ENCODE measurements at places on chromosomes 3 and 15.

DNA sequence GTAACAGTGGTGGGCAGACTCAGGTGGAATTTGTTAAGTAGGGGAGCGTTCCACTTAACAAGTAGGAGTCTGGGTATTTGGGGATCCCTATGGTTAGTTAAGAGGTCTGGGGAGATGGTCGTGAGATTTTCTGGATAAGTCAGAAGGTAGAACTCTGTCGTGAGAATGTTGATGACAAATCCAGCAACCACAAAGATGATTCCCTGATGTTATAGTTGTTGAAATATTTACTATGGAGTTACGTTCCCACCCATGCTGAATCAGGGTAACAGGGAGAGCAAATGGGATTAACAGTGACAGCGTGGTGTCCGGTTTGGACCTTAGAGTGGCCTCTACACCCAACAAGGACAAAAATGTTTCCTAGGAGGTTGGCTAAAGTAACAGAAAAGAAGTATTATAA, 110.8 kb downstream of the MFSD1 start:
- no peak for DNase-seq

DNA sequence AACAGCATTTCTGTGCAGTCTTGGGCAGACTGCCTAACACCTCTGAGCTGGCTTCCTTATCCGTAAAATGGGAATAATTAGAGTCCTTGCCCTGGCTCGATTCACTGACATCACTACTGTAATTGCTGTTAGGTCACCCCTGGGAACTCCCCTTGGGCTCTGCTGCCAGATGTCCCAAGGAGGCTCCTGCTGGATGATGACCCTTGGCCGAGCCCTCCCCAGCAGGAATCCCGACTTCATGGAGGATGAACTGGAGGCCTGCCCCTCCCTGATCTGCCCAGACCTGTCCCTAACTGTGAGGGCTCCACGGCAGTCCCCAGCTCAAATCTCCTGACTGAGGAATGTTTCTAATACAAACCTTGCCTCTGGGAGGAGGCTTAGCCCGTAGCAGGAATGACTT, 18.0 kb downstream of the ESYT3 start:
- no peak for DNase-seq

GRCh38 chr15:74291101-74292071, 55.3 kb downstream of the CCDC33 start:
- DNase-seq = peak; percentile 20

DNA sequence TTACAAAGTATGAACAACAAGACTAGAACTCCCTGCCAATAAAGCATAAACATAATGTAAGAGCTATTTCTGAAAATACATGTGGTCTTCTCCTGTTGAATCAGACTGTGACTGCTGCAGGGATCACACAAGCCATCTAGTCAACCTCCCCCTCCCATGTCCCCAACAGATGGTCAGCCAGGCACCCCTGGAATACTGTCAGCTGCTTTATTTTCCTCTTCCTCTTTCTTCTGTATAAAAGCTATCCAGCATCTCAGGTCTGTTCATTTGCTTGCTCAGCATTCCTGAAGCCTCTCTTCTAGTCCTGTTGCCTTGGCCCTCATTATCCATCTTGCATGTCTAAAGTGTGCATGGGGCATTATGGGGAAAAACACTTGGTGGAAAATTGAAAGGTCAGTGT, 6.5 kb upstream of the MINDY4B start:
- no peak for DNase-seq

DNA sequence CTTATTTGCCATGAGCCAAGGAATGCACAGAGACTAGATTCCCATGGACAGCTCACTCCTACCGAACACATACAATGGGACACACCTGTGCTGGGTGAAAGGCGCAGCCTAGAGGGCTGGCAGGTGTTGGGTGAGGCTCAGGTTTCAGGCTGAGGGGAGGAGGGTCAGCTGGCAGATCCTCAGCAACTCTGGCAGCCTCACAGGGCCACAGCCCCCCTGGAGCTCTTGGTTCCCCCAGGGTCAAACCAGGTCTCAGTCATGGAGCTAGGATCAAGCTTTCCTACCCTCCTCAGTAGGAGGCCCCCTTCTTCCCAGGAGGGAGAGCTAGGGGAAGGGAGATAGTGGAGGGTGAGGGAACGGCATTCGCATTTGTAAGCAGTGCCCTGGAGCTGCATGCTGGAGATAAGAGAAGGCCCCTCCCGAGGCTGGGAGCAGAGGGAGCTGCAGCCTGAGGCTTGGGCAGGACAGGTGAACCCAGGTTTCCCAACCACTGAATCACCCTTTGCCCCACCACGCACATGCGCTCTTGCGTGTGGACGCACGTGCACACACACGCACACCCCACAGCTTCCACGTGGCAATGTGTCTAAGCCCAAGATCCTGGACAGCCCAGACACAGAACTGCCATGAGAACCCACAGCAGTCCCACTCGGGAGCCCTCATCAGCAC, 26.3 kb upstream of the TFRC start:
- no peak for DNase-seq

DNA sequence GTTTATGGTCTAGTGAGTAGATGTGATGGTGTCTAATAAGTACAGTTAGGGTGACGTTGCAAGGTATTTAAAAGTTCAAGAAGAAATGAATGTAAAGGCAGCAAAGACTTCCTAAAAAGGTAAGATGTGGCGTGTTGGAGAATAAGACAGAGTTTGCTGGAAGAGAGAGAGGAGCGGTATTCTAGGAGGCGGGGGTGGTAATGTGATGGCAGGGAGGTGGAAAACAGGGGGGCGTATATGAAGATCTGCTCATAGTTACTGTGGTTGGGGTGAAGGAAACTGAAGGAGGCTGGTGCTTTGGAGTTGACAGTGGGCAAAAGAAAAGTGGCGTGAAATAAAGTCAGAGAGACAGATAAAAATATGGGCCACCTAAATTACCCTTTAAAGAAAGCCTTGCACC, 164.9 kb upstream of the LRRN1 start:
- DNase-seq = no peak

DNA sequence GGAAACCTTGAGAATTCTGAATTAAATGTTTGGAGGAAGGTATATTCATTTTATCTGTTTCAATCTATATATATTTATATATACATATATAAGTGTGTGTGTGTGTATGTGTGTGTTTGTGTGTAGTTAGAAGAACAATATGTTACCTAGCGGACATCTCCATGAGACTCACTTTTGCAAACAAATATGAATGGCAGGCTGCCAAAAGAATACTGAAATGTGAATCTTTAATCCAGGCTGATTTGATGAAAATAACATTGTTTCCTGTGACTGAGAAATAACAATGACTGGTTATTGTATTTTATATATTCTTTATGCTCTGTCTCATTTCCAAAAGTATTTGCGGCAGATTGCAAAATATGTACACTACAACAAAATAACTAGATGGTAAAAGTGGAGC, 255.5 kb upstream of the TGFBR2 start:
- no peak for DNase-seq

DNA sequence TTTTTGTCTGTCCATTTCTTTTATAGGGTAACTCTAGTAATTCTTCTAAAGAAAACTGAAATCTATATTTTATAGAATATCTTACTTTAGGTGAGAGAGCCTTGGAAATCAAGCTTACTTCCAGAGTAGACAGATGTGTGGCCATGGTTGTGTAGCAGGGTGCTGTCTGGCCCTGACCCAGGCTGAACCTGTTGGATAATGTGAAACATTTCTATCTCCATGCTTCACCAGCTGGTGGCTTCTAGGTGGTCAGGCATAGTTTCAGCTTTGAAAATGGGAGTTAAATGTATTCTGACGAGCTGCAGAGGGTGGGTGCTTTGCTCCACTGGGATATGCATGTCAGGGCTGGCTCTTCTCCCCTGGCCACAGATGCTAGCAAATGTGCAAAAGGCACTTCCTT, 20.8 kb upstream of the NR2C2 start:
- no peak for DNase-seq

DNA sequence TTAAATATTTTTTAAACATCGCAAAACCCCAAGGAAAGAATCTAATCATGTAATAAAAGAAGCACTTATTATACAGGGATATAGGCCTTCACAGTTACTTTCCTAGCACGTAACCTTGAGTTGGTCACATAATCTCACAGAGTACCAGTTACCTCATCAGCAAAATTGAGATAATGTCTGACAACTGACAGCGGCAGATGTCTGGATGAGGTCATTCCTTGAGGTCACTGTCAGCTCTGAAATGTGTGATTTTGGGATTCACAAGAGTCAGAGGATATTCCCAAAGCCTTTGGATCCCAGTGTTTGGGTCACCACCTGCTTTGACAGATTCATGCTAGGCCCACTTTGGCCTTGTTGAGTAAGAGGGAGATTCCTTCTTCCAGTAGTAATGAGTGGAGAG, 151.4 kb upstream of the SEMA6D start:
- no peak for DNase-seq

GRCh38 chr3:145022447-145022846, 1050.8 kb downstream of the DIPK2A start:
- DNase-seq = no peak

- DNase-seq = no peak
These were observed 8.0 kb downstream of the CHD2 start for GRCh38 chr15:92907896-92908712.

DNA sequence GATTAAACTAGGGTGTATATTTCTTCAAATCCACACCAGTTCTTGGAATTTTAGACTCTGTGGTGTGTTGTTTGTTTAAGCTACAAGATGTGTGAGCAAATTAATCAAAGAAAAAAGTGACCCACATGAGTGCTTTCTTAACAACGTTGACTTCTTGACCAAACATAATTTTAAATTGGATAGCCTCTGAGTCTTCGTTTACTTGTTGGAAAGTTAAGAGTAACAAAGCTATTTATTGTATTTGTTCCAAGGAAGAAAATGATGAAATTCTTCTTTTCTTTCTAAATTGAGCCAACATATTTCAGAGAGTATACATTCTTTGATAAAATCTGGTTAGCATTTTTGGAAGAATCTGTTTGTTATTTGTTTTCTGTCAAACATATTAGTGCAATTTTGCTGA, 99.9 kb upstream of the IGSF10 start:
- no peak for DNase-seq

DNA sequence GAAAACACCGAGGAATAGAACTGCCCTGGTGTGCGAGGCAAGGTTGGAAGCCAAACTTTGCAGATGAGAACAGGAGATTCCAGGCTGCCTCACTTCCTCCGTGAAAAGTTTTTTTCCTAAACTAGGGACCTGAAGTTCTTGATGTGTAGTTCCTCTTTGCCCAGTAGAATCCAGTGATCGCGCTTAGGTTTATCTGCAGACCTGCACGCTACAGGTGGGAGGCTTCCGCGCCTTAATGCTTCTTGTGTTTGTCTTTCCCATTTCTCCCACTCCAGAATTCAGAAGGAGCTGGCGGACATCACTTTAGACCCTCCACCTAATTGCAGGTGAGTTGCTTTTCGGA, 5.4 kb downstream of the UBE2E1 start:
- DNase-seq = no peak

- no peak for DNase-seq
These were observed 152.4 kb downstream of the LEKR1 start for GRCh38 chr3:156978481-156978961.

DNA sequence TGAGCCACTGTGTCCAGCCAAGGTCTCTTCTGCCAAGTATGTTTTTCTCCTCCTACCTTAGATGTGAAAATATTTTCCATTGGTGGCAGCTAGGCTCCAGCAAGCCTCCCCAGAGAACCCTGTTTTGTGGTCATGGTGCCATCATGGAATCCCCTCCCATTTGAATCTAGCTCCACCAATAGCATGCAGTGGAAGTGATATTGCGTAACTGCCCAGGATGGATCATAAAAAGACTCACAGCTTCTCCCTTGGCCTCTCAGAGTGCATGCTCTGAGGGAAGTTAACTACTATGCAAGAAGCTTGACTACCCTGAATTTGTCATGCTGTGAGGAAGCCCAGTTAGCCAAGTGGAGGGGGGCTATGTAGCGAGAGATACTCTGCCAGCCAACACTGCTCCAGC, 27.5 kb downstream of the CRYGS start:
- no peak for DNase-seq

GRCh38 chr3:46946856-46947545, 29.5 kb downstream of the CCDC12 start:
- DNase-seq = peak; percentile 35

GRCh38 chr3:16433701-16434151, 79.8 kb downstream of the RFTN1 start:
- DNase-seq = no peak

GRCh38 chr3:4835616-4836043, 143.6 kb upstream of the BHLHE40 start:
- DNase-seq = no peak

GRCh38 chr15:72873379-72874233, 90.0 kb upstream of the ADPGK start:
- DNase-seq = no peak

DNA sequence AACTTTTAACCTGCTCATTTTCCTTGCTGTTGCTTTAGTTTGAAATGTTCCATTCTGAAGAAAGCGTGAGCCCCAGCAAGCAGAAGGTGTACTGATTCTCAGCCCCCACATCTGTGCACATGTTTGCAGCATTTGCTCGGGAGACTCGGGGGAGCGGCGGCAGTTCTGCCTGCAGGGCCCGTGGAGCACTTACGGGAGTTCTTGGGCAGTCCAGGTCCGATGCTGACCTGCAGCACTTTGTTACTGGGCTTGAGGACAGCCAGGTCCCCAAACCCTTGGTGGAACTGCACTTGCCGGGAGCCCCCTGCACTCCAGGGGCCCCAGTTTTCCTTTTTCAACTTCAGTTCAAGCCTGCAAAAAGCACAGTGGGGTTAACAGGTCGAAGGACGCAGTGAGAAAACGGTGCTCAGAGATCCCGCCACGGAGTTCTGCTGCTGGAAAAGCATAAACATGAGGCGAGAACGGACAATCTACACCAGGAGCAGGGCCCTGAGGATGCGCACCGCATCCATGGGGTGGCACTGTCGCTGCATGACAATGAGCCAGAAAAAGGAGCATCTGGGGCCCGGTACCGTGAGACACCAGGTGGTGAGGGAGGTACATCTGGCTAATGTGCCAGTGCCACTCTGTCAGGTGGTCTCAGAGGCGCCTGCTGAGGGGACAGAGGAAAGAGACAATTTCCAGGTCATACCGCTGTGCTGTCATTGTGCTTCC, 45.6 kb upstream of the LDHAL6B start:
- no peak for DNase-seq

DNA sequence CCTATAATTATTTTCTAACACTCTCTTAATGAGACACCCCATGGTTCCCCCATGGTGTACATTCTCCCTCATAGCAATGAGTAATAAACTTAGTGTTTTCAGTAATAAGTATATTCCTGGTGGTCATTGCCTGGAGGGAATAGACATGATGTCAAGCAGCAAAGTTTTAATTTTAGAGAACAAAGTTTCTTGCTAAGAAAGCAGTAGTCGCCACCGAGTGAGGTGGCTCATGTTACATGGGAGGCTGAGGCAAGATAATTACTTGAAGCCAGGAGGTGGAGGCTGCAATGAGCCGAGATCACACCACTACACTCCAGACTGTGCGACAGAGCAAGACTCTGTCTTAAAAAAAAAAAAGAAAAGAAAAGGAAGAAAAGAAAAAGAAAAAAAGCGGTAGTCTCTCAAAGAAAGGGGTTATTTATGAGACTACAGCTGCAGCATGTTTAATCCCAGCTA, 2.4 kb upstream of the ELP6 start:
- DNase-seq = no peak
